Stimulated activated CD8-positive, alpha-beta memory T cell treated with anti-CD3 and anti-CD28 coated beads, Interleukin-4, amount 100 ng/mL, for 1 hour (primary cell): ENCODE measurements at places on chromosomes 7 and 10.

DNA sequence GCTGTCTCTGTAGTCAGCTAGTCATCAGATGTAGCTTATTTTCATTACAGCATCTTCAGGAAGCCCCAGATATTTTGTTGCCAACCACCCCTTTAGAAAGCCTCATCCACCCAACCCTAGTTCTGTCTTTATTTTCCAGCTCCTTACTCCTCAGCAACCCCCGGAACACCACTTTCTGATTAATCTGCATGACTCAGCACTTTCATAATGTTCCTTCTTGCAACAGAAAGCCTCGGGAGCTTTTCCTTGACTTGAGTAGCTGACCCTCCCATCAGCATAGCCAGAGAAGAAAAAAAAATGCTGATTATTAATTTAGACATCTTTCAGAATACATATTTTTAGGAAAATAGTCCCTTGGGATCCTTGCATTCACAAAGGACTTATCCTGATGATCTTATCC lies 244.0 kb upstream of the CXCL12 start:
- DNase-seq: no peak

DNA sequence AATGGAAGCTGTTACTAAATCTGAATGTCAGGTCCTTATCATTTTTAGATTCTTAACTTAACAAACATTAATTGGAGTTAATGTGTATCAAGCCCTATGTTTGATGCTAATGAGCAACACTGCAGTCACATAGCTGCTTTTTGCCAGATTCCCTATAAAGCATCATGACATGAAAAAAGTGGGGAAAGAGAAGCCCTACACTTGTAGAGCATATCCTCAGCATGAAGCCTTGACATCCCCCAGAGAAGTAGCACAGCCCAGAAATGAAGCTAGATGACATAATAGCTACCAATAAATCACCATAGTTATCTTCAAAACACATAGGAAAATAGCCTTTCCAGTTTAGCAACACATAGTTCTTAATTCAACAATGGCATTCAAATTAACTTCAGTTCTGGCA lies 49.2 kb upstream of the CDK1 start:
- DNase-seq: no peak

GRCh38 chr10:104577163-104577562 lies 63.9 kb upstream of the SORCS3 start:
- no peak for DNase-seq

GRCh38 chr7:8000315-8000941 lies 31.8 kb downstream of the GLCCI1 start:
- no peak for DNase-seq

- no peak for DNase-seq
Observed at GRCh38 chr10:76428551-76429367, 997.3 kb downstream of the LRMDA start.

DNA sequence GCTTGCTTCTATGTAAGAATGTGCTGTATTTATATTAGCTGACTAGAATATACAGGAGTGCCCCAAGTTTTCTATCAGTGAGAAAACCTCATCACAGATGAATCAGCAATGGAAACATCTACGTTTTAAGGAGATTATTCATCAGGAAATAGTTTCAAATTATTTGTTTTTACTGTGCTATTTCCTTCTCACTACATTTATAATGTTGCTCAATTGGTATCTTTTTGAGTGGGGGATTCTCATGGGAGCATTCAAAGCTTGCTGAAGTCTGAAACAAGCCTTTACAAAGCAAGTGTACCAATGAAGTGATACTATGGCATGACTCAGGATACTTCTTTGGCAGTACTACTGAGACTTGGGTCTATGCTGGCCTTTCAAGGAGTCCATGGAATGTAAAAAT lies 191.1 kb upstream of the SLC26A5 start:
- DNase-seq: no peak

- no peak for DNase-seq
Observed at GRCh38 chr7:14805105-14805719, 97.3 kb downstream of the DGKB start.

DNA sequence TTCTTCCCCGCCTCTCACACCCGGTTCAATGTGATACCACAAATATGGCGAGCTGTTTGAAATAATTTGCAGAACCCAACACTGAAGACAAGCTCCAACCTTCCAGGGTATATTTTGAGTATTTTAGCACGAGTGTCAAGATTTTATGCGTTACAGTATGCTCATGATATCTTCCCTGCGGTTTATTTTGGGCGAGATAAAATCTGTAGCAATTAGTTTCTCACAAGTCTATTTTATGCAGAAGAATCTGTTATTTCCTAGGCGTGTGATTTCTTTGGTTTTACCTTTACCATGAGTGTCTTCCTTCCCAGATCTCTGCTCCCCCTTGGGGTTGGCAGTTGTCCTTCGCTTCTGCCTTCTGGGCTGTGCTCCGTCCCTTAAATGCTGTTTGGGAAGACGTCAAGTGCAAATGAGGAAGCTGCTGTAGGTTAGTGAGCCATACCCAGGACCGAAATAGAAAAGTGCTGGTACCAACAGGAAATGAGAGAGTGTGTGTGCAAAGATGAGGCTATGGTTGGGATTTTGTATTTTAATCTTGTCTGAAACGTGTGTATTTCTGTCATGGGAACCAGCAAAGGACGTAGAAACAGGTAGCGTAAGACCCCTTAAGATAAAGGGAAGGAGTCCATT lies 299.8 kb downstream of the KLF6 start:
- DNase-seq: no peak

DNA sequence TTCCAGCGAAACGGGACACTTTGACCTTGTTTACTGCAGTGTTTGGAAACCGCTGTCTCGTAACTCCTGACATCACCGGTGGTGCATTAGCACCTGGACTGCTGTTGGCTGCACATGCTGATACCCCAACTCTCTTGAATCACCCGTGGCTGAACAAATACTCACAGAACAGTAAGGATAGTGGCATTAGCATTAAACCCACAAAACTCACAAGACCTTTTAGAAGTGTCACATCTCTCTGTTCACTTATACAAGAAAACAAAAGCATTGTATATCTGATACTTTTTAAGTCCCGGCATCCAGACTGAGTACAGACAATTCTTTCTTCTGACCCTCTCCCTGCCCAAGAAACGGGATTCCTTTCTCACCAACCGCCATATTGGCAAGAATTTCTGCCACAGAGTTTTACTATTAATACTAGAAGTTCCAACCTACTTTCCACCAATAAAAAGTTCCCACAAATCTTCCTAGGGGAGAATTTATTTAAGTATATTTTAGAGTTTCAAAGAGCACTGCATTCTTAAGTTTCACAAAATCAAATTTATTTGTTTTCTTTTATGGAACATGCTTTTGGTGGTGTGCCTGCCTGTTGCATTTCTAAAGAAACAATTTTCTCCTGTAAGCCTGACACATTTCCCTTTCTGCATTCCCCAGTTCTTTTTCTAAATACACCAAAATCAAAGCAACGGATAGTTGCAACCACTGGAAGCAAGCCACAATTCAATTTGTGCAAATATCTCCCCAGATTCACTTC lies 208.4 kb upstream of the KLF14 start:
- DNase-seq: no peak

GRCh38 chr10:54434782-54435181 lies 366.2 kb downstream of the PCDH15 start:
- DNase-seq: no peak

- DNase-seq: no peak
Observed at GRCh38 chr10:93074147-93074596, 479 bp downstream of the CYP26A1 start.

DNA sequence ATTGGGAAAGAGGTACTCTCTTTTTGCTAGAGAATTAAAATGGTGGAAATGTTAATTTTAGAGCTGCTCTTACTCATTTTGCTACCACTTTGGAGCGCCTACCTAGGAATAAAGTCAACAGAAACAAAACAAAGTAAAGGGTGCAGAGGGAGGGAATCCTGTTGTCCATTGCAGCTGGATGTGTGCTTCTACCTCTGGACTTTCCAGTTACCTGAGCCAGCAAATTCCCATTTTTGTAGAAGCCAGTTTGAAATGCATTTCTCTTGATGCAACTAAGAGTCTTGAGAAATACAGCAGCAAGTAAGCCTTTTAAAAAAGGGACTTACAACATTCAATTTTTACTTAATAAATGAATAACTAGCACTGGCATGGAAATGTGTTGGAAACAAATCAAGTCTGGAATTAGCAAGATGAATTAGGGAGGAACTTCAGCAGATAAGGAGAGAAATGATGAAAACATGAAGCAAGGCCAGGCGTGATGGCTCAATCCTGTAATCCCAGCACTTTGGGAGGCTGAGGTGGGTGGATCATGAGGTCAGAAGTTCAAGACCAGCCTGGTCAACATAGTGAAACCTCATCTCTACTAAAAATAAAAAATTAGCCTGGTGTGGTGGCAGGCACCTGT lies 113.5 kb upstream of the CTTNBP2 start:
- DNase-seq: no peak

DNA sequence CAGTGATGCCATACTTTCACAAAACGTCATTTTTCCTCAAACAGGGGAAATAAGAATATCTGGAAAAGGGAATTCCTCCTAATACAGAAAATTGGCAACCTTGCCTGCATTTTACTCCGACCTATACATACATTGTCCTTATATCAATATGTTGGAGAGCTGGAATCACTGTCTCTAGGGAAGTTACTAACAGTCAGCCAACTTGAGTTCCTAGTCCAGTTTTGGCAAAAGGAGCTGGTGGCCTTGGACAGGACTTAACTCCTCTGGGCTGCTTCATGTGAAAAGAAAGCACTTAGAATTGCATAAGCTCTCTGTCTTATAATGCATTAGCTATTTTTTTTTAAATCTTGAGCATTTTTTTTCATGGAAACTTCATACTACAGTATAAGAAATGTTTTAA lies 174.2 kb upstream of the HGF start:
- DNase-seq: no peak

GRCh38 chr10:13340068-13340467 lies 8.0 kb downstream of the SEPHS1 start:
- DNase-seq: no peak

DNA sequence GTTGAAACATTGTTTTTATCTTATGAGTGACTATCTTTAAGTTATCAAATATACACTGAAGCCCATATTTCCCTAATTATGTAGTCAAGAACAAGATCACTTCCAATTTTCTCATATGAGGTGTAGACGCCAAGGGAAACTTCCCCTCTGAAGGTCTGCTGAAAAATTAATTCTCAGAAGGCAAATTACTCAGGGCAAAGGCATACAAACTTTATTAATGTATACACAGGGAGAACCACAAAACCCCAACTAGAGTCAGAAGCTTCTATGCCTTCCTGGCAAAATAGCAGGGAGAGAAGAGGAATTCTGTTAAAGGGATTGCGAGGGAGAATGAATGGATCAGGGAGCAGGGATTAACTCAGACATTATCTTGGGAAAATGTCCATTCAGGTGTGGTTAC lies 83.4 kb downstream of the DOCK4 start:
- no peak for DNase-seq

DNA sequence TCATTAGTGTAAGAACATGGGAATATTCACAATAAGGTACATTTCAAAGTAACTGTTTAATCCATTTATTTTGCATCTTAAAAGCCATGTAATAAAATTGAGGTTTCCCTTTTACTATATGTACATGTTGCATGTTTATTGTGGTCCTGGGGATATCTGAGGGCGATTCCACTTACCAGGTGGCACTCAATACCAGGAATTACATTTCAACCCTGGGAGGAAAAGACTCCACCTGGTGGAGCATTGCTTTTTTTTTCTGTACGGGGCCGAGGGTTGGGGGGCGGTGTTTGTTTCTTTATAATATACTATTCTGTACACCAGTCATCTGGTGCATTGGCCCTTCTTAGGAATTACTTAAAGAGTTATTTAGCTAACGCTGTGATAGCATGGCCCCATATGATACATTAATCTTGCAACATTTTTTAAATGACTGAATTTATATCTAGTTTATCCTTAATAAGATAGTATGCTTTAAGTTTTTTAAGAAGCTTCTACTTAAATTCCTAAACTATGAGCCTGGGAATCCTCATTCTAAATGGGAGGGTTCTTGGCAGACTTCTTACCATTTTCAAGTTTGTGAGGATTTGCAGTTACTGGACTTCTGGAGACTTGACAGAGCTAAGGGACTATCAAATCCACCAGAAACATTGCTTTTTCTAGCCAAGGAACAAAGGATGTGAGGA lies 7.2 kb upstream of the HGF start:
- no peak for DNase-seq

DNA sequence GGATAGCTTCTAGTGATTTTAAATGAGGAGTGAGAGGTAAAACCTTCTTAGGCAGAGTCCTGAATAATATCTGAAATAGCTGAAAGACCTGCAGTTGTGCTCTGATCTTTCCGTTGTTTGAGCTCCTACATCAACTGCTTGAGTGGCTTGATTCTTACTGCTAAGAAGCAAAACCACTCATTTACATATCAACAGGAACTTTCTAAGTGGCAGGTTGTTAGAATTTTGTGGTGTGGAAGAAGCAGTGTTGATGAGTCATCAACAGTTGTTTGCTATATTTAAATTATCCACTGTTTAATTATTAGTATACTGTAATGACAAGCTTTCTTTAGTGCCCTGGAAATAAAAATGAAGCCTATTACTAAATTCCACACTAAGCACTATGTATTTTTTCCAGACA lies 689.5 kb downstream of the DNAJB9 start:
- DNase-seq: no peak

- no peak for DNase-seq
Observed at GRCh38 chr10:132677096-132677472, 108.9 kb downstream of the NKX6-2 start.

DNA sequence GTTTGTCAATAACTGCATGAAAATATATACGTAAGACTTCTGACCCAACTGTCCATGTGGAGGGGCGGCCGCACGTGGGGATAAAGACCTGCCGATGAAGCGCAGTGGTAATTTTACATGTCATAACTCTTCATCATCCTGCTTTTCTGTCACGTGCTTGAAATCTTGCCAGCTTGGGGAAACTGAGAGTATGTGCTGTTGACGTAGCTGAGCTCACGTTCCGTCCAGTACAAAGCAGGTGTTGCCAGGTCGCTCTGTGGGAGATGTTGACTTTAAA lies 105.1 kb downstream of the INPP5A start:
- DNase-seq: no peak

- no peak for DNase-seq
Observed at GRCh38 chr10:70494966-70495365, 16.4 kb downstream of the PALD1 start.

DNA sequence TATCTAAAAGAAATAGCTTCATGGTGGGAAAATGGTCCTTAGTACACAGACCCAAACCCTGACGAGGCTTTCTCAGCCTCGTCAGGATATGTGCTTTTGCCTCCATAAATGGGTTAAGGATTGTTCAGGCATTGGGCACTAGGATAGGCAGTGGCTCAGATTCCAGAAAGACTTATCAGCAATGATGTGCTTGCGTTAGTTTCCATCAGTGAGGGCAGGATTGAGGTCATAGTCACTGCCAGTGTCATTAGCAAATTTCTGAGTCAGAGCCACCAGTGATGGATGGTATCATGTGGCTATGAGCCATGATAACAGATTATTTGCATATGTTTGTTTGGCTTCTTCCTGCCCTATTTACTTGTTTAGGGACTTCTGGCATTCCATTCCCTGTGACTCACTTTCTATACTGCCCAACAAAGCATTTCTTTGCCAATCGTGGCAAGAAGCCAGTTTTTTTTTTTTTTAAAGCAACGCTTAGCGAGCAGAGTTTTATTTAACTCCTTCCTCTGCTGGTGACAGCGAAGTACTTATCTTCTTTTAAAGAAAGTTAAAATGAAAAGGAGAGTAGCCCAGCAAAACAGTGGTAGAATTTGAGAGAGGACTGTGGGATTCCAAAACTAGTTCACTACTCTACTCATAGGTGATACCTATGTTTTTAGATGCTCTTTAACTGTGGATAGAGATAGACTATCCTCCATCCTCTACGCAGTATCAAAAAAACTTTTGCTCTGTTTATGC lies 44.4 kb downstream of the MYPN start:
- DNase-seq: no peak

GRCh38 chr7:52260046-52260665 lies 775.3 kb upstream of the POM121L12 start:
- no peak for DNase-seq
